ENCODE measurements at places on chromosomes 3 and 15.

- DNase-seq = no peak
Measured at GRCh38 chr3:177193688-177194268, 3.5 kb downstream of the TBL1XR1 start.

GRCh38 chr3:118167571-118167970, 867.1 kb downstream of the IGSF11 start:
- no peak for DNase-seq

DNA sequence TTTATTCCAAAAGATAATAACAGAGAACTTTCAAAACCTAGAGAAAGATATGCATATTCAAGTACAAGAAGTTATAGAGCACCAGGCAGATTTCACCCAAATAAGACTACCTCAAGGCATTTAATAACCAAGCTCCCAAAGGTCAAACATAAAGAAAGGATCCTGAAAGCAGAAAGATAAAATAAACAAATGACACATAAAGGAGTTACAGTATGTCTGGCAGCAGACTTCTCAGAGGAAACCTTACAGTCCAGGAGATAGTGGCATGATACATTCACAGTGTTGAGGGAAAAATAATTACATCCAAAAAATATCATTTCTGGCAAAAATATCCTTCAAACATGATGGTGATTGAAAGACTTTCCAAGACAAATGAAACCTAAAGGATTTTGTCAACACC, 185.8 kb upstream of the POU1F1 start:
- no peak for DNase-seq

DNA sequence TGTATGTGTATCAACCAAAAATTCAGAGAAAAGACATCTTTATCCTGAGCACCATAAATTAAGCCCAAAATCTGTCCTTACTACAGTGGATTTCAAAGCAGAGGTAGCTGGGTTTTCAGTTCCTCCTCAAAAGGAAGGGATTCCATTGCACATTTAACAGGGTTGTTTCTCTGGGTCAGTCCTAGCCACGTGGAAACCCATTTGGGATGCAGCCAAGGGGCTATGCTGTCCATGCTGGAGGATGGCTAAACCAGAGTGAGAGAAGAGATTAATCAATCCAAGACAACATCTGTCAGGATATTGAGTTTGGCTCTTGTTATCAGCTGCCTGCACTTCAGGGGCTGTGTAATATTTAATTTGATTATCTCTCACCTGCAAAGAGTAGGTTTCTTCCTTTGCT, 28.1 kb downstream of the LSAMP start:
- DNase-seq = no peak

- DNase-seq = no peak
Measured at GRCh38 chr3:32758375-32758753, 59.4 kb upstream of the TRIM71 start.

- DNase-seq = no peak
Measured at GRCh38 chr3:33799202-33799551, 747 bp downstream of the PDCD6IP start.

- DNase-seq = no peak
Measured at GRCh38 chr15:101651554-101652097, 555 bp downstream of the TM2D3 start.

Data from stimulated activated CD4-positive, alpha-beta T cell treated with anti-CD3 and anti-CD28 coated beads, Interleukin-12 subunit alpha, Interleukin-12 subunit beta, amount 100 ng/mL, for 4 hours (primary cell).